ENCODE measurements at places on chromosomes 1 and 21.

- DNase-seq, result peak; percentile 52
These were observed 14.4 kb downstream of the CD58 start for GRCh38 chr1:116556289-116557006.

DNA sequence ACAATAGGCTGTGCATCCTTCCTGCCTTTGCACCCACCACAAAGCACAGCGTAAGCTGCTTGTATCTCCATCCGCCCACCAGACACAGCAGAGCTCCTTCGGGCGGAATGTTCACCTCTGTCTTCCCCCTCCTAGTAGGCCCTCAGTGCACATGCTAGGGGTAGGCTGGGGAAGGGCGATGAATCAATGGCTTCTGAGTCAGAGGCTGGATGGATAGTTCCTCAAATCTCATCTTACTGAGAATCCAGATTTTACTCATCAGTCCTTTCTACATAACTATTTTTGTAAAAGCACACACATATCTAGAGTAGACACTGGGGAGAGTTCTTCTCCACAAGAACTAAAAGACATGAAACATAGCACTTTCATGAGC is 73.8 kb downstream of the BCAR3 start:
- DNase-seq, result no peak

DNA sequence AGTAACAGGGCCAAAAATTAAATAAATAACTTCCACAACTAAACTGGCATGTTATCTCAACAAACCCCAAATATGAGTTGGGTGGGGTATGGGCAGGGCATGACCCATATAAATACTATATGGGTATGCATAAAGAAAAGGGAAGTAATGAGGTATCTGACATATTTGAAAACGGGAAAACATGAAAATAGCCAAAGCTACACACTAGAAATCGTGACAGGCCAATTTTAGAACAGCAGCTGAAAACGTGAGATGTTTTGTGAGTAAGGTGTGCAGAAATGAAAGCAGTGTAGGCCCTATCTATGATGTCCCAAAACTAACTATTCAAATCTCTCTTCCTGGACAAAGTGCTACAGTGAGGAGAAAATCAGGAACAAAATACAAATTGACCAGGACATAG is 537.9 kb upstream of the NR5A2 start:
- no peak for DNase-seq

DNA sequence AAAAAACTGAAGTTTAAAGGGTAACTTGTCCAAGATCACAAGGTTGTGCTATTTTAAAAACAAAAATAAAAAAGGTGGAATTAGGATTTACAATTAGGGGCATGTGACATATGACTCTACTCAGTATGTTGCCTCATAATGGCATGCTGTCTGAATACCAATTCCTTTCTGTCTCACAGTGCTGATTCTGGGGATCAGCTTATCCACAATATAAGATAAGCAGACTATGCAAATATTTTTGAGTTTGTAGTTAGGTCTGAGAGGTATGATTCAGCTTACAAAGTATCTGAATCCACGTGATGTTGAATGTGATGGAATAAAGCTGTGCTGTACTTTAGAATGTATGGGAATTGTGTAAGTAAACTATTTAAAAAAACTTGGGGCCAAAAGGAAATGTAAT is 216.6 kb downstream of the HHIPL2 start:
- DNase-seq, result no peak

DNA sequence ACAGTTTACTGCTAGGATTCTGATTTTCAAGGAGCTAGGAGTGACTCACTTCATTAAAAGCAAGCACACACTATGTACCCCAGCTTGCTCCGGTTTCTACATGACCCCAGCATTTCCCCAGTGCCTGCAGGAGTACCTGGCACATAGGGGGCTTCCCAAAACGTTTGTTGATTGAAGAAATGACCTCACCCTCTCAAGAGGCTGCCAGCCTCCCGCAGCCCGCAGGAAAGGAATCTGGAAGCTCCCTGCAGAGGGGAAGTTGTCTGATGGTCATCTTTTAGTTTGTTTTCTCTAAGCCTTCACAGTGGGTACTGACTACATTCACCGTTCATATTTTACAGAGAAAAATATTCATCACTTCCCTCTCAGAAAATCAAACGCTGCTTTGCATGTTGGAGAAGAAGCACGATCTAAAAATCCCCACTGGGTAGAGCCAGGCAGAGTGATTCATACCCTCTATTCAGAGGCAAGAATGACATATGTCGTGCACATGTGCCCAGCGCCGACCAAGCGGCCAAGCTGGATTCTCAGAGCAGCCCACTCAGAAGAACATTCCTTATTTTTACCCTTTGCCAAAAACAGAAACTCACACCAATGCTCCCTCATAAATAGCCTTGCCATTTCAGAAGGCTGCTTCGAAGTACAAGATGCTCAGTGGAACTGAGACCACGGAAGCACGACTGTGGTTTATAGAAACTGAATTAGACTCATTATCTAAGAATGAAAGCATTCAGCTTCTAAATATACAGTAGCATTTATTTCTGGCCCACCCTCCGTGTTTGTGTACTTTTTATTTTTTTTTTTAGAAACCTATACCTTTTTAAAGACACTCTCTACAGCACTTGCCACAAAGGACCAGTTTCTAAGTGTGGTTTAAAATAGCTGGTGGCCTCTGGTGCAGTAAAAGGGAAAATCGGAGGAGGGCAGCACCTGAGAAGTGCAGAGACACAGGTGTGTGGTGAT is 143.2 kb downstream of the MIS18A start:
- DNase-seq, result no peak

GRCh38 chr21:35170818-35171217 is 121.7 kb upstream of the RUNX1 start:
- no peak for DNase-seq

- no peak for DNase-seq
These were observed 33.4 kb downstream of the SDC3 start for GRCh38 chr1:30875197-30875596.

GRCh38 chr21:44425307-44425894 is 29.9 kb upstream of the LRRC3 start:
- no peak for DNase-seq

DNA sequence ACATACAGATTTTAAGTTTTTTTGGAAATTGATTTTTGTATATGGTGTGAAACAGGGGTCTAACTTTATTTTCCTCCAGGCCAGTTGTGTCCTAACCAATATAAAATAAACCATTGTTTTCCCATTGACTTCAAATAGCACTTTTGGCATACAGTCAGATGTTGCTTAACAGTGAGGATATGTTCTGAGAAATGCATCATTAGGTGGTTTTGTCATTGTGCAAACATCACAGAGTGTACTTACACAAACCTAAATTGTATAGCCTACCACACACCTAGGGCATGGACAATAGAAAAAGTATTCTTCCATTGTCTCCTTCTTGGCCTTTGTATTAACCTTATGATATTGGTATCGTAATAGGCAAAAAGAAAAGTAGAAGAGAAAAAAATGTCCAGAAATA is 37.4 kb upstream of the DISP1 start:
- DNase-seq, result no peak

DNA sequence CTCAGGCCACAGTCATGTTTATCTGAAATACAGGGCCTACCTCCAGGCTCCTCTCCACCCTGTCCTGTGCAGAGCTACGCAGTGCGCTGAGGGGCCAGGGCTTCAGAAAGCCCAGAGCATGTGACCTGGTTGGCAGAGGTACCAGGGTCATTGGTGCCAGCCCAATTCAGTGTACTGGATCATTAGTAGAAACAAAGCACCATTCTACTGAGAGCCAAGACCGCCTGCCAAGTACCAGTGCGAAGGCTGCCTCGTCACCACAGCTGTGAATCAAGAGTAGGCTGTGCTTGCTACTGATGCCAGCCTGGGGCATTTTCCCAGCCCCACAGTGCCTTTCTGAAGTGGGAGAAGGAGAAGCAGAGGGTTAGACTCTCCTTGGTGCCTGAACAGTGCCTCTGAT is 59.8 kb downstream of the CAPN9 start:
- no peak for DNase-seq

DNA sequence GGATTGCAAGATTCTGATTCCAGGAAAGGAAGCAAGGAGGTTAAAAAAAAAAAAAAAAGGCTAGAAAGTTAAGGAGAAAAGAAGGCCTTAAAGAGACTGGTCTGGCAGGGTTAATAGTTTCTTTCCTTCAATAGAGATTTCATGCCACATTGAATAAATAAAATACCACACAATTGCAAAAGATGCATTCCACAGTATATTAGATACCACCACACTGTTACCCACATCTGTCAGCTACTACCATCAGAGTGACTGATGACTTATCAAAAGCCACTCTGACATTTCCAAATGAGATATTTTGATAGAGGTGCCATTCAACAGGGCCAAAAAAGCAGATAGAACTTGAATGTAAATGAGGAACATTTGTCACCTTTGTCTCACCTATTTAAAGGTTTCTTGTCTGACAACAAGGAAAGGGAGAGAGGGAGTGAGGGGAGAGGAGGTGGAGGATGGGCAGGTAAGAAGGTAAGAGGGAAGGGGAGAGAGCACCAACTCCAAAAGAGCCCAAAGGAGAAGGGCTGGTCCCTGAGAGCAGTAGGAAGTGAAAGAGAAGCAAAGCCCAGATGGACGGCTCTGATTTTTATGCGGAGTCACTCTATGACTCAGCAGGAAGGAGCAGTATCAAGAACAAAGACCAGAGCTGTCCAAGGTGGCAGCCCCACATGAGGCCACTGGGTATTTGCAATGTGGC is 38.3 kb downstream of the LRRN2 start:
- no peak for DNase-seq

DNA sequence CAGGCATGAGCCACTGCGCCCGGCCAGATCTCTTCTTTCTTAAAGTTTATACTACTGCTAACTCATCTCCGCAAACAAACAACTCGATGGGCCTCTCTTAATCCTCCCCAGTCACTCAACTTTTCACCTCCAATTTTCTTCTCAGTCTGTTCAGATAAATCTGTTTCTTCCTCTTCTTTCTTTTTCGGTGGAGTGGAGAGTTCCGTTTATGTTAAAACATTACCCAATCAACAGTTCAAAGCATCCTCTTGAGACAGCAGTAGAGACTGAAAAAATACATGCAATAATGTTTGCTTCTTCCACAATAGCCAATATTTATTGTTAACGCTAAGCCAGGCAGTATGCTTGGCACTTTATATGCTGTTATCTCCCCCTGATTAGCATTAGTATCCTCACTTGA is 1.4 kb upstream of the ANKRD13C start:
- no peak for DNase-seq

- no peak for DNase-seq
These were observed 56.5 kb downstream of the IRF2BP2 start for GRCh38 chr1:234553240-234554188.

DNA sequence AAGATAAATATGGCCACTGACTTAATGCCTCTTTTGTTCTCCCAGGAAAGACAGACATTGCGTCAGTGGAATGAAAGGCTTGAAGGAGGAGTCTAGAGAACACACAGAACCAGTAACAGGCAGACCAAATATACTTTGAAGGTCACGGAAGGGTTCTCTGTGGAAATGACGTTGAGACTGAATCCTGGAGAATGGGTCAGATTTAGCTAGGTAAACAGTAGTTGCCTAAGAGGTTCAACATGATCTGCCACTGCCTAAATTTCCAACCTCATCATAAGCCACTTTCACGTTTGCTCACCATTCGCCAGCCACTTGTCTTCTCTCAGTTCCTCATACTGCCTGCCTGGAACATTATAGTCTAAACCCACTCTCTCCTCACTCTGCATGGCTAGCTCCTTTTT is 20.5 kb downstream of the PLA2G4A start:
- DNase-seq, result no peak

DNA sequence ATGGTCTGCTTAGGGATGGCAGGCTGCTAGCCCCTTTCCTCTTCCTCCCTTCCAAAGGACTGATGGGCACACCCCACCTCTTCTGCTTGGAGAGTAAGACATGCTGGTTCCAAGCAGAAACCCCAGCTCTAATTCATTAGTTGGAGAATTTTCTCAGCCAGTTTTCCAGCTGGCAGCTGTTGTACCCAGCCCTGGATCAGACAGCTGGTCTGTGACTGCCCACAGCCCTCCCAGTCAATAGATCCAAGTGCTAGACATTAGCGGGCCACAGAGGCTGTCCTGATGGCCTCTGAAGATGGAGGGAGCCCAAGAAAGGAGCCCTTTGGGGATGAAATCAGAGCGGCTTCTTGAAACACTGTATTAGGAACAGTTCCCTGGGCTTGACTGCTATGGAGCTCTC is 35.8 kb downstream of the ACOT11 start:
- DNase-seq, result no peak

- DNase-seq, result no peak
These were observed at the start of gene TRIM58 for GRCh38 chr1:247857069-247857984. Gene TRIM58 (plus strand): TSS chr1:247857187. CDS start chr1:247857247, 60 bp downstream.

DNA sequence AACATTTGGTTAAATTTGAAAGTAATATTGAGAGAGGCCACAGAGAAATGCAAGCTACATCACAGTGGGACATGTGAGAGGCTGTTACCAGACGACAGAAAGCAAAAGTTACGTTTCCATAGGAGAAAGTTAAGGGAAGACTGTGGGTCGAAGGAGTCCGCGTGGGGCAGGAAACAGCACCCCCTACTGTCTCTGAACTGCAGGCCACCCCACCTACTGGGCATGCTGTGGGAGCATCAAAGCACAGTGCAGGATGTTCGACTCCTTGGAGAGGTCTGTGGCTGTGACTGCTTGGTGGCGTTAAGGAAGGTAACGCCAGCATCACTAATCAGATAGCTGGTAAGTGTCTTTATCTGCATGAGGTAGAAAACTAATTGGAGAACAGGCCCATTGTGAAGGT is 123.9 kb downstream of the PTBP2 start:
- no peak for DNase-seq

DNA sequence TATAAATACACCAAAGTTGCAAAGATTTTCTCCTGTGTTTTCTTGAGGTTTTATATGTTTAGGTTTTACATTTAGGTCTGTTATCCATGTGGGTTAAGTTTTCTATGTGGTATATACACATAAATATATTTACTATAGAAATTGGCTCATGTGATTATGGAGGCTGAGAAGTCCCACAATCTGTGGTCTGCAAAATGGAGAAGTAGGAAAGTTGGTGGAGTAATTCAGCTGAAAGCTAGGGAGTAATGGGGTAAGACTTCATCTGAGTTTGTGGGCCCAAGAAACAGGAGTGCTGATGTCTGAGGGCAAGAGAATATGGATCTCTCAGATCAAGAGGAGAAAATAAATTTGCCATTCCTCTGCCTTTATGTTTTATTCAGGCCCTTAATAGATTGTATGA is 146.0 kb downstream of the GPATCH2 start:
- no peak for DNase-seq

- no peak for DNase-seq
These were observed 11.7 kb downstream of the FAM78B start for GRCh38 chr1:166155108-166155507.

DNA sequence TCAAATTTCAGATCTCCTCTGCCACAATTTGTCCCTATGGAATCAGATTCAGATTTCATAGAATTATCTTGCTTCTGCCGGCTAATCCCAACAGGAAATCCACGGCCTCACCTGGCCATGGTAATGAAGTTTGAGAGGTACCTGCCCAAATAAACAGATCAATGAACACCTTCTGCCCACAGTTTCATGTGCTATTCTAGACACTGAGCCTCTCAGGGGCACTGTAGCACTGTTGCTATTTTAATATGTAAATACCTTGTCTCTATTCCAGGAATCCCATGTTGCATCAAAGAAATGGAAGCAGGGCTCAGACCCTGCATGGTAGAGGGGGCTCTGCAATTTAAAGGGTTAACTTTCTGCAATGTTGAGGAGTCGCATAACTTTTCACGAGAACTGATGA is 593.1 kb downstream of the PTBP2 start:
- no peak for DNase-seq

GRCh38 chr1:201786824-201787223 is 42.1 kb upstream of the IPO9 start:
- DNase-seq, result no peak

- DNase-seq, result no peak
These were observed 275.8 kb downstream of the TGFB2 start for GRCh38 chr1:218620956-218621355.

Data from T-cell (primary cell).